Common myeloid progenitor, CD34-positive (primary cell): ENCODE measurements at places on chromosomes 16 and 17.
A peak's percentile ranks its signal among the peaks of the same experiment; 100 is the strongest.

- peak; percentile 67 for DNase-seq
These were observed 9.4 kb upstream of the ATP2A3 start for GRCh38 chr17:3973495-3974137.

- DNase-seq: no peak
These were observed 34.0 kb downstream of the RAB11FIP4 start for GRCh38 chr17:31425282-31426040.

- DNase-seq: no peak
These were observed 2.9 kb downstream of the OR1F1 start for GRCh38 chr16:3190949-3191353.

GRCh38 chr16:54817432-54817831 is 113.2 kb upstream of the IRX5 start:
- no peak for DNase-seq

GRCh38 chr16:3988824-3989223 is 108.3 kb upstream of the CREBBP start:
- no peak for DNase-seq

- no peak for DNase-seq
These were observed 245 bp downstream of the TMEM256 start for GRCh38 chr17:7403727-7403976.

DNA sequence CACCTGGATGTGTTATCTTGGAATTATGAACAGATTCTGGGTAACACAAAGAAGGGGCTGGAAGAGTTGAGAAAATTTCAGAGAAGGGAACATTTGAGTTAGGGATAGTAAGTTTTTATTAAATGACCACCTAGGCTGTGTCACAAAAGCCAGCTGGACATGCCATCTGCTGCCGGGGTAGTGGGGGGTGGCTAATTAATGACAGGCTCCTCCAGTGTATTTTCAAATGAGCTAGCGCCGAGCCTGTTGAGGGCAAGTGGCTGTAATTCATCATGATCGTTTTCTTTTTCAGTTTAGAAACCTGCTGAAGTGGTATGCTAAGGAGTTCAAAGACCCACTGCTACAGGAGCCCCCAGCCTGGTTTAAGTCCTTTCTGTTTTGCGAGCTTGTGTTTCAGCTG is 6.2 kb downstream of the TMEM97 start:
- no peak for DNase-seq

GRCh38 chr17:3796110-3796821 is 4.7 kb downstream of the ITGAE start:
- peak; percentile 46 for DNase-seq

DNA sequence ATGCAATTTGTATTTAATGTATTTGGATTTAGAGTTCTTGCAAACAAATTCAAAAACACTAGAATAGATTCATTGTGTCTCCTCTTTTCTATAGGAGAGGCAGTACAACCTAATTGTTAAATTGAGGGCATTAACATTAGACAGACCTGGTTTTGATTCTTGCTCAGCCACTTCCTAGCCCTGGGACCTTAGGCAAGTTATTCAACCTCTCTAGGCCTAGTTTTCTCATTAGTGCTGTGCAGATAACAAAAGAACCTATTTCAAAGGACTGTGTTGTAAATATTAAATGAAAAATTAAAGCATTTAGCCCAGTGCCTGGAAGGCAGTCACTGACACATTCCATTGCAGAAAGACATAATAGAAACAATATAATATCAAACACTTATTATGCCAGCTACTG is 22.0 kb upstream of the TAOK1 start:
- no peak for DNase-seq

GRCh38 chr17:37494401-37494831 is 4.7 kb downstream of the DUSP14 start:
- no peak for DNase-seq

- no peak for DNase-seq
These were observed 186.5 kb downstream of the AXIN2 start for GRCh38 chr17:65374966-65375365.

DNA sequence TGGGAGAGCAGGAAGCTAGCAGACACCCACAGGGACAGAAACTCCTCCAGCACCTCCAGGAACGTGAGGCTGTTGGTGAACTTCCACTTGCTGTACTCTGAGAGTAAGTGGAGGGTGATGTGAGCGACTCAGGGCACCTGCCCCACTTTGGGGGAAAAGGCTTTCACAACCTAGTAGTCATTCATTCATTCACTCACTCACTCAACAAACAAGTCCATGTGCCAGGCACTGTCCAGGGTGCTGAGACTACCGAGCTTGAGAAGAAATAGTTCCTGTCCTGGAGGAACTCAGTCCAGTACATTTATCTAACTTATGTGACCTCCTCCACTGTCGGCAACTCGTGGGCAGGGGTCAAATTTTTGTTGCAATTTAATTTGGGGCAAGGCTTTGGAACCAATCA is 26.6 kb downstream of the LGALS9 start:
- peak; percentile 58 for DNase-seq
